ENCODE measurements at places on chromosomes 1 and 21.

- peak; percentile 60 for DNase-seq
Measured at GRCh38 chr1:27862671-27863537, 9.4 kb upstream of the THEMIS2 start.

DNA sequence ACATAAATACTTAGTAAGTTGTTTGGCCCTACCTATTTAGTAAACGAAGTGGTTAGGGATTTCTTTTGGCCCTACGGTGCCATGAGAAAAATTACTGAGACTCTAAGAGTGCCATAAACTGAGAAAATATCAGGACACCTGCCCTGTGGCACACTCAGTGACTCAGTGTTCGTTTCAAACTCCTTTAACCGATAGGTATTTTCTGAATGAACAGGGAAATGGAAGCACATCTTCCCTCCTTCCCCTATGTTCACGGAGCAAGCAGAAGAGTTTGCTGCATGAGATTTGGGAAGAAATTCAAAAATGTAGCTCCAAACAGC is 134.2 kb downstream of the KAZN start:
- no peak for DNase-seq

- no peak for DNase-seq
Measured at GRCh38 chr1:63486629-63487028, 36.4 kb downstream of the ITGB3BP start.

- no peak for DNase-seq
Measured at GRCh38 chr1:151065089-151065645, 5.0 kb downstream of the MLLT11 start.

DNA sequence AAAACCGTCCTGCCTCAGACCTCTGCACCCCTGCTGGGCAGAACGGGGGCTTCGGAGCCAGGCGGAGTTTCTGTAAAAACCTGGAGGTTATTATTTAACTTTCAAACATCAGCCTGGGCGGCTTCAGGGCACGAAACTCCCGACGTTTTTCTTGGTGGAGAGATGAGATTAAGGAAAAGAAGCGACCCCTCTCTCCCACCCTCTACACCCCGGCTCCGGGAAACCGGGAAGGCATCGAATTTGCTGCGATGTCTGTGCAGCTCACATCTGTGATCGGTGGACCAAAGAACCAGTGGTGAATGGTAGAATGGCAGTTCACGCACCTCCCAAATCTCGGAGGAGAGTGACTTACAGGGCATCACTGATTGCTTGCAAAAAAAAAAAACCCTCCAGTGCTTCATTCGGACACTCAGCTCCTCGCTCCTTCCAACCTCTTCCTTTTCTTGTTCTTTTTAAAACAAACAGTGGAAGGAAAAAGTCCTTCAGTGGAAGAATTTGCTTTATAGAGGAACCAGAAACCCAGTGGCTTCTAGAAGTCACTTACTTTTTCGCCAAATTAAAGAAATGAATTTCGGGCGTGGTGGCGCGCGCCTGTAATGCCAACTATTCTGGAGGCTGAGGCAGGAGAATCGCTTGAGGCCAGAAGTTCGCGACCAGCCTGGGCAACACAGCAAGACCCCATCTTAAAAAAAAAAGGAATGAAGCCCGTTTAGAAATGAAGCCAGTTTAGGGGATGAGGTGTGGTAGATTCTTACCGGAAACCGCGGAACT is 884 bp downstream of the PHACTR4 start:
- no peak for DNase-seq

DNA sequence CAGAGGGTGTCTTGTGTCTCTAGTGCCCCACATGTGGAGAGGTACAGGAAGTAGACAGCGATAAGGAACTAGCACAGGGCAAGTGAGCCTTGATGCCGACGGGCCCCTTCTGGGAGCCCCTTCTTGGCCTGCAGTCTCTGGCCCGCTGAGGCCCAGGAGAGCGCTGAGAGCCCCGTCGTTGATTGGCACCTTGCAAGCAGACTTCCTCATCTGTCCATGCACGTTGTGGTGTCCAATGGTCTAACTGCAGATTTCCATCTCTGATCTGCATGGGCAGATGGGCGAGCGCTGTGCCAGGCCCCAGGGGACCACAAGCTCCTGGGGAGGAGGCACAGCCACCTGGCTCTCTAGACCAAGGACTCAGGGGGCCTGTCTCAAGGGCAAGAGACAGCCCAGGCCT is 32.4 kb downstream of the PLEKHA6 start:
- DNase-seq: no peak

- DNase-seq: peak; percentile 59
Measured at GRCh38 chr21:44802396-44803153, 955 bp upstream of the UBE2G2 start.

DNA sequence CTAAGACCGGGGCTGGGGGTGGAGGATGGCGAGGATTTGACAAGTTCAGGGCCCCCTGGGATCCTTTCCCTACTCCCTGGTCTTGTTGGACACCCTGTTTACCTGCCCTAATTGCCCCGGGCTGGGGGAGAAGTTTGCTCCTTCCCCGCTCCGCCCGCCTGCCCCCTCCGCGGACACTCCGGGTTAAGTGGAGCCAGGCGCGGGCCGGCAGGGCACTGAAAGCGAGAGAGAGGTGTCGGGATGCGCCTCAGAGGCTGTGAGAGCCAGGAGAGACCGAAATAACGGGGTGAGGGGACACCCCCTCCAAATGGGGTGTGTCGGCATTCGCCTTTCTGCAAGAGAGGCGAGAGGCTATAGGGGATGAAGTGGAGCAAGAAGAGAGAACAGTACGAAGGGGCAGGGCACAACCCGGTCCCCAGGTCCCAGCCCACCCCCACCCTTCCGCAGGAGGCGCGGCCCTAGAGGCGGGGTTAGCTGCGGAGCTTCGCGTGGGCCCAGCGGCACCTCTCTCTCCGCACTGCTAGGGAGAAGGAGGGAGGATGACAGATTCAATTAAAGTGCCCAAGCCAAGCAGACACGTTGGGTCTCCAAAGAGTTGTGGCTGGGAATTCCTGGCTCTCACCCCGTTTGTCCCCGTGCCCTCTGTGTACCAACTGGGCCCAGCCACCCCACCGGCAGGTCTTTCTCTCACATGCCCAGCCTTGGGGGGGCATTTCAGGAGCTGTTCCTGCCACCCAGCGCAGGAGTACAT is 3.8 kb downstream of the EFNA3 start:
- no peak for DNase-seq

DNA sequence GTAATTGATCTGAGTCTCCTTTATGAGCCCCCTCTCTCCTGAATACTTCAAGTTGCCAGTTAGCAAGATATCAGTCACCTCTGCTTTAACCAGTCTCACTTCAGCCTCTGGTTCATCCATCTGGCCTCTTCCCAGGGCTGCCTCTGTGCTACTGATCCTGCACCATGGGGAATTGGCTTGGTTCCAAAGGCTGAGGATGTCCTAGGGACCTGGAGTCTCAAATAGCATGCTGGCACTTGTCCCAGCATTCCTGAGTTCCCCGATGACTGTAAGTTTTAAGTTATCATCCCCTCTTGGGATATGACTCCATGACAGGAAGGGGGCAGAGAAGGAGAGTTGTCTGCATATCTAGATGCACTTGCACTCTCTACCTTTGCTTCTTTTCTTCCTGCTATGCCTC is 252.0 kb downstream of the PTBP2 start:
- no peak for DNase-seq

- no peak for DNase-seq
Measured at GRCh38 chr1:26278303-26278702, 1.6 kb upstream of the SH3BGRL3 start.

DNA sequence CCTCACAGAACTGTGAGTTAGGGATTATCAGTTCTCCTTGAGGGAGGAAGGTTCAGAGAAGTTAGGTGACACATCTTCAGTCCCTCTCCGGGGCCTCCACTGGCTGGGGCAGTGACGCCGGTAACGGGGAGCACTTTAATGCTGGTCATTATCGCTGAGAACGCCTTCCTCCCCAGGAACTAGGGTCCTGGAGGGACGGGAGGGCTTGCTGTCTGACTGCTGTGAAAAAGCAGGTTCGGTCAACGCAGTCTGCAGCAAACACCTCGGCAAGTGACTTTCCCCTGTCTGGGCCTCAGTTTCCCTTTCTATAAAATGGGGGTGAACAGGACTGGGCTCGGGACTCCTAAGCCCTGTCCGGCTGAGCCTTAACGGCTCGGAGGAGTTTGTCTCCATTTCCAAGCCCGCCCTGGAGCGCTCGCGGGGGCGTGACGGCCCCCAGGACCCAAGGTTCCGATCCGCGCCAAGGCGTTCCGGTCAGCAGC is 341 bp upstream of the TMEM61 start:
- no peak for DNase-seq

GRCh38 chr1:113576271-113576670 is 183.0 kb downstream of the PHTF1 start:
- DNase-seq: no peak

- no peak for DNase-seq
Measured at GRCh38 chr1:207421078-207421477, 33.0 kb upstream of the CR2 start.

DNA sequence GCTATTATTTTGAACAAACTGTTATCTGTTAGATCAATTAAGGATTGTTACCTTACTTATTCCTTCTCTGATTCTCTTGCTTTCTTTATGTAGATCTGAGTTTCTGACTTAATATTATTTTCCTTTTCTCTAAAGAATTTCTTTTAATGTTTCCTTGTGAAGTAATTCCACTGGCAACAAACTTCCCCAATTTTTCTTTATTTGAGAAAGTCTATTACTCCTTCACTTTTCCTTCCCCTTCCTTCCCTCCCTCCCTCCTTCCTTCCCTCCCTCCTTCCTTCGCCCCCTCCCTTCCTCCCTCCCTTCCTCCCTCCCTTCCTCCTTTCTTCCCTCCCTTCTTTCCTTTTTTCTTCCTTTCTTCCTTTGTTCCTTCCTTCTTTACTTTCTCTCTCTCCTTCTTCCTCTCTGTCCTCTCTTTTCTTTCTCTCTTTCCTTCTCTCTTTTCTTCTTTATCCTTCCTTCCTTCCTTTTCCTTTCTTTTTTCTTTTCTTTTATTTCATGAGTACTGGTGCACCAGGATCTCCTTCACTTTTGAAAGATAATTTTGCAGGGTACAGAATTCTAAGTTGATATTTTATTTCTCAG is 177.5 kb downstream of the DNM3 start:
- no peak for DNase-seq

- DNase-seq: peak; percentile 77
Measured at GRCh38 chr21:44299458-44300261, at the start of gene PFKL. Gene PFKL, plus strand, starts transcription at chr21:44300053. Its CDS starts 53 bp downstream, at chr21:44300106.

All from erythroblast (primary cell).